Fibroblast of skin of right biceps (primary cell): ENCODE measurements at places on chromosomes 5 and 9.

GRCh38 chr5:27773166-27773565 is 734.8 kb upstream of the CDH9 start:
- no peak for DNase-seq

- no peak for DNase-seq
Measured at GRCh38 chr9:21519855-21520434, 37.8 kb upstream of the IFNE start.

GRCh38 chr5:31573494-31574142 is 41.5 kb downstream of the C5orf22 start:
- DNase-seq, result no peak

- DNase-seq, result no peak
Measured at GRCh38 chr5:169272731-169273427, 28.1 kb downstream of the SLIT3 start.

GRCh38 chr5:34657274-34657921 is 1.3 kb downstream of the RAI14 start:
- peak; percentile 45 for DNase-seq

DNA sequence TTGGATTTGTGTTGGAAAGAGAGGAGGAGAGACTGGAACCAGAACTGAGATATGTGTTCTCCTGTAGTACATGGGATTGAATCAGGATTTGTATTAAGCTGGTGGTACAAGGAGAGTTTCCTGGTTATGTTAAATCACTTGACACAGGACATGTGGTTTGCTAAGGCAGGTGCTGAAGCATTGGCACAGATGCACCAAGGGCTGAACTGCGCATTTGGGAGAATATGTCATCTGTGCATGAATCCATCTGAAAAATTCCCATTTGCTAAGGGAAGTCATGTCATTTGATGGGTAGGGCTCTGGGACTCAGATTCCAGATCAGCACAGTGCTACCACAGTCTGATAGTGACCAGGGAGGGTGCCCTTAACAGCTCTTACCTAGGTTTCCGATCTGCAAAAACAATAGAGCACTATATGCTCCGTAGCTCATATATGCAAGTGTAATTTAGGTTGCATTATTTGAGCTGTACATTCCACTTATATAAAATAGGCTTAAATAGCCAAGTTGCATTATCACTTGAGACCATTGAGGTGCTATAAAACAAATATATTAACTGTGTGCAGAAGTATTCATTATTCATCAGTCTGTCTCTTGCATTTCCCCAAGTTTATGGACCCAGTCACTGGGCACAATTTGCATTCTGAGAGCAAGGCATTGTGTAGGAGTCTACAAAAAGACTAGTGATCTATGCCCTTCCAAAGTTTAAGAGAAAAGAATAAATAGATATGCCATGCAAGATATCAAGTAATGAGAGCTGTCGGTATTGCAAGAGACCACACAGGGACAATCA is 55.2 kb downstream of the ADAMTS16 start:
- no peak for DNase-seq

DNA sequence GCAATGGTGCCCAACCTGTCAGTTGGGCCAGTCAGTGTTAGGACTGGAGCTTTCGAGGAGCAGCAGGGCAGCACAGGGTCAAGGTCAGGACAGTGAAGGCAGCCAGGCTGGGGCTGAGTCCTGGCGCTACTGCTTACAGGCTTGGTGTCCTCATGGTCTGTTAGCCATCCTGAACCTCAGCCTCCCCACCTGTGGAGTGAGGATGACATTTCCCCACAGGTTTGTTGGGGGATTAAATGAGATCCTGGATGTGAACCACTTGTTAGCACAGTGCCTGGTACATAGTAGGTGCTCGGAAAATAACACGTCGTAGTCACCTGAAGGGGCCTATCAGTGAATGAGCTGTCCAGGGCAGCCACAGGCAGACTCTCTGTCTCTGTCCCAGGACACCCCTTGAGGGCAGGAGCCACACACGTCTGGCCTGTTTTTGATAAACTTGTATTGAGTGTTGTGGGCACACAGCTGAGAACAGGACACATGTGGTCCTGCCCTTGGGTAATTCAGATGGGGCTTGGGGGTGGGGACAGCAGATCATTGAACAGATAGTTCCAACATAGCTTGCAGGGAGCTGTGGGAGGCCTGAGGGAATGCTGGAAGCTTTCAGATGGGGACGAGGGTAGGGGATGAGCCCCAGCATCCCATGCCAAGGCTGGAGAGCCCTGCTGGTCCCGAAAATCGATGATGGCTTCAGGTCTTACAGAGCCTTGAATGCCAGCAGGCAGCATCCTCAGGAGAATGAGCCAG is 69.3 kb downstream of the AMBP start:
- no peak for DNase-seq

GRCh38 chr5:171436804-171437285 is 17.4 kb downstream of the FGF18 start:
- DNase-seq, result no peak

GRCh38 chr5:151618907-151619306 is 27.8 kb upstream of the FAT2 start:
- DNase-seq, result no peak

DNA sequence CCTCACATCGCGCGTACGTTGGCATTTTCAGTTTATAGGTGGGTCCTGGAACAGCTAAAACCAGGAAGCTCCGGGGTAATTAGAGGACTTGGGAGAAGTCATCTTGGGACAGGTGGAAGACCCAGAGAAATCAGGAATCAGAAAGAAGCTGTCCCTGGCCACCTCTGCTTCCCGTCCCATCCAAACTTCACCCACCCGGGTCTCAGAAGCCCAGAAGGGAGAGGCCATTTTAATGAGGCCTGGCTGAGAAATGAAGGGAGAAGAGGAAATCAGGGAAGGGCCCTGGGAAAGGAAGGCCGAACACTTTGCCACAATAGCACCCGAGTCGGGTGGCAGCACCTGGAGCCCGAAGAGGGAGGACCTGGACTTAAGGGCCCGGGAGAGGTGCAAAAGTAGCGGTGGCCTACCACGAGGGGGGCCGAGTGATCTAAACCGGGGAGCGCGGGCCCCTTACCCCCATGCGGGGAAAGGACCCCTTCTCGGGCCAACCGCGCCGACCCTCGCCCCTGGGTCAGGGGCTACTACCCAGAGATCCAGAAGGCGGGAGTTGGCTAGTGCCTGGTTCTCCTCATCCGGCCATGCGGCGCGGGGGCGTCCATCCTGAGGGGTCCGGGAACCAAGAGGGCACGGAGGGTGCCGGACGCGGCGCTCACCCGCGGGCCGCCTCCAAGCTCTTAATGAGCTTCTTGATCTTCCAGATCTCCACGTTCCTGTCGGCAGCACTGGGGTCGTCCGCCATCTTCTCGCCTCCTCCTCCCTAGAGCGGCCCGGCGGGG is 668 bp downstream of the ETF1 start:
- DNase-seq, result no peak

DNA sequence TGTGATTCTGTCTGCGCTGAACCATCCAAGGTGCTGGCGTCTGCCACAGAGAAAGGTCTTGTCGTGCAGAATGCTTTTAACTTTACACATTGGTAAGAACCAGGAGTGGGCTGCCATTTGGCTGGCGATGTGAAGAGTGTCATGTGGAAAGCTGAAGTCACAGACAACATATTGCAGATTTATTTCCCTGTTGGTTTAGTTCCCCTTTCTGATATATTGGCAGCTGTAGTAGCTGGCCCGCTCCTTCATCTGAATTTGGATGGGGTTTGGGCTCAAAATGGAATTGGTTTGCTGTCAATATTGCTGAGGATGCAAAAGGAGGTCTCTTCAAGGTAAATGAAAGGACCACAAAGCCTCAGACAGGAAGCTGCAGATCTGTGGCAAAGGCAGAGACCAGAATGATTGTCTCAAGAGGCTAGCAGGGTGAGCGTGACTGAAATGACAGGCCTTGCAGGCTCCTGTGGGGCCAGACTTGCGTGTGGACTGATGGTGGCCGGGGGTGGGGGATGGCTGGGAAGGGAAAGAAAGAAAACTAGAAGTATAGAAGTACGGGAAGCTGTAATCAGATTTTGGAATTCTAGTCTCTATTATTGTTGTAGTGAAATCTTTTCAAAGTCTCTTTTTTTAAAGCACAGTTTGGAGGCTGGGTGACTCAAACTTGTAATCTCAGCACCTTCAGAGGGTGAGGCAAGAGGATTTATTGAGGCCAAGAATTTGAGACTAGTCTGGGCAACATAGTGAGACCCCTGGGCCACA is 25.1 kb upstream of the CD180 start:
- no peak for DNase-seq

DNA sequence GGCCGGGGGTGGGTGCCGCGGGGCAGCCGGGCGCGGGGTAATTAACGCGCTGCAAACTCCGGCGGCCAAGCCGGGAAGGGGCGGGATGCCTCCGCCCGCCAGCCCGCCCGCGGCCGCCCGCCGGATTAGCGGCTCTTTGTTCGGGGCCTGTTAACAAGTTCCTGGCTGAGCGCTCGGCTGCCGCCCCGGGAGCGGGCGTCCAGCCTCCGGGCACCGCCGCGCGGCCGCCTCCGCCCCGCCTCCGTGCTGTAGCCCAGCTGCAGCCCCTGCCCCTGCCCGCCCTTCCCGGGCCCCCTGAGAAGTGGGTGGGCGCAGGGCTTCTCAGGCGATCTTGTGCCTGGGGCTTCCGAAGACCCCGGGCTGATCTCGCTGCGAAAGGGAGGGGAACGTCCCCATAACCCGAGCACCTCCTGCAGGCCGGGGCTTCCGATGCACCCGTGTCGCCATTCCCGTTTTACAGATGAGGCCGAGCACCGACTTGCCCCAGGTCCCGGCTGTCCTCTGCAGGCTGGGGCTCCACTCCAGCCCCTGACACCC is 7.5 kb downstream of the UNC5A start:
- DNase-seq, result no peak

GRCh38 chr9:80175286-80176150 is 603.8 kb downstream of the TLE4 start:
- DNase-seq, result peak; percentile 43

DNA sequence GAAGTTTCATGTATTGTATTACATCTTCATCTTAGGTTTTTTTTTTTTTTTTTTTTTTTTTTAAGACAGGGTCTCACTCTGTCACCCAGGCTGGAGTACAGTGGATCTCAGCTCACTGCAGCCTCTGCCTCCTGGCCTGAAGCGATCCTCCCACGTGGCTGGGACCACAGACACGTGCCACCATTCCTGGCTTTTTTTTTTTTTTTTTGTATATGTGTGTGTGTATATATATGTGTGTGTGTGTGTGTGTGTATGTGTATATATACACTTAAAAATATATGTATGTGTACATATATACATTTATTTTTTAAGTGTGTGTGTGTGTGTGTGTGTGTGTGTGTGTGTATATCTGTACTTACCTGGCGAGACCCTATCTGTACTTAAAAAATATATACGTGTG is 6.6 kb downstream of the DMXL1 start:
- DNase-seq, result no peak

- peak; percentile 75 for DNase-seq
Measured at GRCh38 chr9:112049811-112050516, 125.1 kb downstream of the SUSD1 start.

DNA sequence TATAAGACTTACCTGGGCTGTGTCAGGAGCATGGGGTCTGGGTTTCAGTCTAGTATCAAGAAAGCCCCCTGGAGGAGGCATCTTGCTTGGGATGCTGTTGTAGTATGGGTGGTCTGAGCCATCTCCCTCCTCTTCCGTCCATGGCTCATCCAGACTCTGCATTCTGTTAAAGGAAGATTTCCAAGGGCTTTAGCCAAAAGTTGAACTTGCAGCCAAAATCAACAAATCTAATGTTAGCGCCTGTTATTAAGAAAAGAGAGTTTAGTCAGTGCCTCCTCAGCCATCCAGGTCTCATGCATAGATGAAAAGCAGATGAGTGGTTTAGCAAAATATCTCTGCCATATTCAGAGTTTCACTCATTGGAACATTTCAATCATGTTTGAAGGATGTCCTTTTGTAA is 55.6 kb downstream of the S1PR3 start:
- peak; percentile 63 for DNase-seq

DNA sequence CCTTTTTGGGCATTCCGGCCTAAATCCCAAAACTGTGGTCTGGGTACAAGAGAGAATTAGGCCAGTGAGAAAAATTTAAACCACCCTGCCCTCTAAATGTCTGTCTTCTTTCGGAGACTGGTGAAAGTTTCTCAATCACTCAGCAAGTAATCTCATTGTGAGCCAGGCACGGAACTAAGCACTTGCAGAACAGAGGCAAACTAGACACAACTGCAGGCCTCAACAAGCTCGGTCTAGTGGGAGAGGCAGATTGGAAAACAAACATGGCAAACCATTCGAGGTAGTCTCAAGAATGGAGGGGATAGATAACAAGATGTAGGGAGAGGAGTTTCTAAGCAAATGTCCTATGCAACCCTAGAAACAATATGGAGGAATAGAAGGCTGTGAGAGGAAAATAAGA is 8.9 kb upstream of the C5orf58 start:
- DNase-seq, result no peak

DNA sequence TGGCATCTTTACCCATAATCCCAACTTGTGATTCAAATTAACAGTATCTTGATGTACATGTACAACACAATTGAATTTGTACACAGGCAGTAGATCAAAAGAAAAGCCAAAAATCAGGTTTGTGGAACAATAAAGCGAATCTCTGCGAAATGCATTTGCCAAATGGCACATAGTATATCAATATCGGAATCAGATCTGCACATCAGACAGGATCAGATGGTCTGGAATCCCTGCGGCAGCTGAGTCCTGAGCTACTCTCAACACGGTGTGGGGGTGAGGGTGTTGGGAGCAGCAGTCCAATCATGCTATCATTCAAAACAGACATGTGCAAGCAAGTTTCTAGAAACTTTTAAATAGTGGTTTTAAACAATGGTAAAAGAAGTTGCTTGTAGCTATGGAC is 358.3 kb downstream of the SEMA5A start:
- DNase-seq, result no peak

- no peak for DNase-seq
Measured at GRCh38 chr5:2985718-2986117, 234.2 kb upstream of the IRX2 start.

GRCh38 chr9:82570226-82570625 is 492.7 kb downstream of the RASEF start:
- DNase-seq, result no peak

- DNase-seq, result peak; percentile 57
Measured at GRCh38 chr9:101848485-101848919, 110.1 kb upstream of the GRIN3A start.

GRCh38 chr9:112605963-112606699 is 111.8 kb downstream of the INIP start:
- DNase-seq, result peak; percentile 5

DNA sequence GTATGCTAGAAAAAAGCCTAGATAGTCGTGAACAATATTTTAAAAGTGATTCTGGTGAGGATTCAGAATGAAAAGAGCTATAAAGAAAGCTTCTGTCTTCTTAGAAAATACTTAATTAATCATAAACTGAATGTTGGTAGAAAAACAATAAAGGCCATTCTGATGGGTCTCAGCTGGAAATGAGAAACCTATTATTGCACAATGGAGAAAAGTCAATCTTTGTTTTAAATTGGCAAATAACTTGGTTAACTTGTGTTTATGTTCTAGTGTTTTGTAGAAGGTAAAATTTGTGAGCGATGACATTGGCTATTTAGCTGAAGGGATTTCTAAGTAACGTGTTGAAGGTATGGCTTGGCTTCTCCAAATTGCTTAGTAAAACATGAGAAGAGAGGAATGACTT is 74.1 kb upstream of the TMED7 start:
- DNase-seq, result no peak

- no peak for DNase-seq
Measured at GRCh38 chr5:40485021-40485998, 194.4 kb upstream of the PTGER4 start.
